ENCODE measurements at places on chromosomes 5 and 9.

- DNase-seq: no peak
Observed at GRCh38 chr5:52784737-52785136, 3.0 kb upstream of the ITGA1 start.

DNA sequence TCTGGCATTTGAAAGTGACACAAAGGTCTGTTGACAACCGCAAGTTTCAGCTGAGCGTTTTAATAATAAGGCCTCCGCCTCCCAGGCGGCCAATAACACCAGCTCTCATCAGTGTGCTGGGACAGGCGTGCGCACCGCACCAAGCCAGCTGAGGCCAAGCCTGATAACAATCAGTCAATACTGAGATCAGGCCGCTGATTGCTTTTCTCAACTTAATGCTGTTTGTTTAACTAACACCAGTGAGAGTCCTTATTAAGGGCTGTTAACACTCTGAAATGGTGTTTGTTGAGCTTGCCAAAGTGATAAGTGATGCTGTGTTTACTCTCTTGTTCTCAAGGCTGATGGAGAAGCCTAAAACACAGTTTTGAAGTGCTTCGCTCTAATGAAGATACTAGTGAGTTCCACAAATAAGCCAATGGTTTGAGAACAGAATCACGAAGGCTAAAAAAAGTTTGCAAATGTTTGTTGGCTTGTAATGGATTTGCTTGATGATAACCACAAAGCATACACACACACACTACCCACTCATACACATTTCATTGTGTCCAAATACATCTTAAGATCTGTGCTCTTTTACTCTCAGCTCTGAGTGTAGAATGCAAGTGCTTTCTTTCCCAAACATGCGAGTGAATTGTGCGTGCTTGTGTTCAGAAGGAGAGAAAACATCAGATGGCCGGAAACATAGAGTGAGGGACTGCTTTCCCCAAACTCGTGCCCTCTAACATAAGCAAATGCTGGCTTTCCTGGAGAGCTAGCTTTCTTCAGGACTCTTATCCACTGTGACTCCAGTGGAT lies 330.4 kb upstream of the KLF4 start:
- DNase-seq: no peak

DNA sequence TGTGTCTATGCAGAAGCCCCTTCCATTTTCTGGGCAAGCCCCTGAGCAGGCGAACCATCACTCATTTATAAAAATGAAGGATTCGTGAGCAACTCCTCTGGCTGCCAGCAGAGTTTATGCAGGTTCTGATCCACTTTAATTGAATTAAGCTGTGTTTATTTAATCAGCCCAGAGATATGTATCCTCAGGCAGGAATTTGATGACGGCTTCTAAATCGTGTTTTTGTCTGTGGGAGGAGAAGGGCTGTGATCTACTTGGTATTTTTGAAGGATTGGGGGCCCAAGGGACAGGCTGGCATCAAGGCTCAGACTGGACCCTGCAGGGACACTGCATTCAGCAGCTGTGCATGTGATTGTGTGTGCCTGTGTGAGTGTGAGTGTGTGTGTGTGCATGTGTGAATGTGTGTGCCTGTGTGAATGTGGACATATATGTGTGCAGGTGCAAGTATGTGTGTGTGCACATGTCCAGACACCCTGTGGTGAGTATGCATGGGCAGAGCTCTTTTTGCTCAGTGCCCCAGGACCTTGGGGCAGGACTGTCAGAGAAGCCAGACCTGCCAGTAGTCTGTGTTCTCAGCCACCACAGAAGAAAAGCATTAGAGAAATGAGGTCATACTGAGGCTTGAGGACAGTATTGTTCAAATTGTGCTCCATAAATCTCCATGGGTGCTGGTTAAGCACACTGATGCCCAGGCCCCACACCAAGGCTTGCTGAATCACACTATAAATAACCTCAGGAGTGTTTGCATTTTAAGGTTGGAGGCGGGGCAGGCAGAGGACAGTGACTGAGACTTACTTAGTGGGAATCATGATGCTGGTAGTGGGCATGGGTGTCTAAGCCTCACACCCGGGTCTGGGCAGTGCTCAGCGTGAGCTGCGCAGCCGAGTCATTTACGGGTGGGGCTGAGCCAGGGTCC lies 164.0 kb downstream of the CARTPT start:
- no peak for DNase-seq

GRCh38 chr5:119366540-119366881 lies 10.7 kb downstream of the TNFAIP8 start:
- no peak for DNase-seq

GRCh38 chr9:83940590-83941303 lies 19.5 kb upstream of the KIF27 start:
- no peak for DNase-seq

GRCh38 chr9:109640580-109641371 lies 139.2 kb upstream of the PALM2AKAP2 start:
- DNase-seq: no peak

- no peak for DNase-seq
Observed at GRCh38 chr5:92676215-92677165, 904.5 kb downstream of the NR2F1-AS1 start.

GRCh38 chr5:2184563-2185540 lies 302.1 kb upstream of the IRX4 start:
- no peak for DNase-seq

DNA sequence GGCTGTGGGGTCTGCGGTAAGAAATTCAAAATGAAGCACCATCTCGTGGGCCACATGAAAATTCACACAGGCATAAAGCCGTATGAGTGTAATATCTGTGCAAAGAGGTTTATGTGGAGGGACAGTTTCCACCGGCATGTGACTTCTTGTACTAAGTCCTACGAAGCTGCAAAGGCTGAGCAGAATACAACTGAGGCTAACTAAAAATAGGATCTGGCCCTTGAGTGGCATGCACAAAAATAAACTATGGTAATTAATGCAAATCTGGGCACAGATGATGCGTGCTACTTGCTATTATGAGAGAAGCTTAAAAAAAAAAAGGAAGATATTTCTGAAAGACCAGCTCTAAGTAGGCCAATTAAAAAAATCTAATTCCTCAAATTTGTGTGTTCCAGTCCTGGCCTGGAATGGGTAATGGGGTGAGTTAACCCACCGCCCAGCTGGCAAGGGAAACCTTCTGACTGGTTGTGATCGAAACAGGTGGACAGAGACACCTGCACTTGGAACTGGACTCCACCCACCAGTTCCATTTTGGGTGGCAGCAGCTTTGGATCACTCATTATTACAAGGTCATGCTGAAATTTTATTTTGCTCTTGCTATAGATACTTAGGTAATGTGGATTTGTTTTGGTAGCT lies 26.6 kb upstream of the ZBTB34 start:
- no peak for DNase-seq

GRCh38 chr9:76177931-76178330 lies 216.3 kb downstream of the RFK start:
- DNase-seq: no peak

DNA sequence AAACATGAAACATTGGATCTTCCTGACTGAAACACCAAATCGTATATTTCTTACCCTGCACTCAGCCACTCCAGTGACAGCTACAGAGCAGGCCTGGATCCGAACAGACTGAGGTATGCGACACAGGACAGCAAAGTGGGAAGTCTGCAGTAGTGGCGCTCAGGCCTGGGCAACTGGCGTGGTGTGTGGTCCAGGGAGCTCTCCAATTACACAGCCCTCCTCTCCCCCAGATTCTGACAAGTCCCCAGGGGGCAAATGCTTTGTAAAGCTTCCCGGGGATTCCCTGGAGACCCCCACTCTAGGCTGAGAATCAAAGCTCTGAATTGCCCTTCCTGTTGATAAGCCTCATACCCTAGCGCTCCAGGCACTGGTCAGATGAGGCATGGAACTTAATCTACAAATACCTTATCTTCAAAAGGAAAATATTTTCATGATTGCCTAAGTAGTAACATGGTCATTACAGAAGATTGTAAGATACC lies 104.8 kb upstream of the ERCC6L2 start:
- no peak for DNase-seq

DNA sequence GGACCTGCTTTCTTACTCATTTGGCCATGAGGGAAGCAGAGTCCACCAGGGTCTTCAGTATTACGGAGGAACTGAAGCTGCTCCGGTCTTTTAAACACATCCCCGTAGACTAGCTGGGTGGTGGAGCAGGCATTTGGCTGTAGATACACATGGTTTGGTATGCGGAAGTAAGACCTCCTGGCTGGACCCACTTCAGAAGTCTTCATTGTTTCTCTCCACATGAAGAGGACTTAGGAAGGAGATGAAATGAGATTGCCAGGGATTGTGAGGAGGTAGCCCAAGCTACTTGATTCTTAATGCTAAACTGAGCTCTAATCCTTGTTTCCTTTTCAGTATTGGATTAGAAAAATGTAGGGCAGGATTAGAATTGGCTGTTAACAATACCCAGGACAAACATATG lies 32.9 kb downstream of the STXBP1 start:
- DNase-seq: no peak

DNA sequence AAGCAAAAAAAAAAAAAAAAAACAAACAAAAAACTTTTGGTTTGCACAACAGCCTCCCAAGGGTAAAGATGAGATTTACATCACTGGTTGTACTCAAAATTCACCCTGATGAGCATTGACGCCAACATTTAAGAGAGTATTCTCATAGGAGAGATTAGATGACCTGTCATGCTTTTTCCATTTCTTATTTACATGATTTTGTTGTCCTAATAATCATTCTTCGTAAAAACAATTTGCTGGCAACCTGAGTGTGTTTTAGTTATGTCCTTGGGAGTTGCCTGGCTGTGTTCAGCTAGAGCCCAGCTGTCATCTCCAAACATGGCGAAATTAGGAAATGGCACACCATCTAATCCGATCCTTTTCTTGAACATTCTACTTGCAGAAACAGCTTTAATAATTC lies 186.4 kb upstream of the MRPS30 start:
- DNase-seq: no peak

DNA sequence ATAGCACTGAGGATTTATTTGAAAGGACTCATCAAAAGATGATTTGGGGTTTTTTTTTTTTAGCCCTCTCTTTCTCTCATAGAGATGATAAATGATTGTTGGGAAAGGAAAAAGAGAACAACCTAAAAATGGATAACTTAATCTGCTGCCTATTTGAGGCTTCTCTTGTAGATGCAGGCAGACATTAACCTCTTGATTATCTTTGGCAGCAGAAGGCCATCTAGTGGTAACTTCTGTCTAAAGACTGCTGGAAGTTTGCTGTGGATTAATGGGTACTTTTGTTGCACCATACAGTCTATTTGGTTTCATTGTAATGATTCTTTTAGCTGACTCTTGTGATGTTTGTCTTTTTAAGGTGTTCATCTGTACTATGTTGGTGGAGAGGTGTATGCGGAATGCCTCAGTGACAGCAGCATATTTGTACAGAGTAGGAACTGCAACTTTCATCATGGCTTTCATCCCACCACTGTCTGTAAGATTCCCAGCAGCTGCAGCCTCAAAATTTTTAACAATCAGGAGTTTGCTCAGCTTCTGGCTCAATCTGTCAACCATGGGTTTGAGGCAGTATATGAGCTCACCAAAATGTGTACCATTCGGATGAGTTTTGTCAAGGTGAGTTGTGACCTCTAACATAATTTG lies 18.8 kb downstream of the SMIM32 start:
- DNase-seq: peak; percentile 28

- no peak for DNase-seq
Observed at GRCh38 chr5:57717555-57717954, 234.9 kb upstream of the ACTBL2 start.

DNA sequence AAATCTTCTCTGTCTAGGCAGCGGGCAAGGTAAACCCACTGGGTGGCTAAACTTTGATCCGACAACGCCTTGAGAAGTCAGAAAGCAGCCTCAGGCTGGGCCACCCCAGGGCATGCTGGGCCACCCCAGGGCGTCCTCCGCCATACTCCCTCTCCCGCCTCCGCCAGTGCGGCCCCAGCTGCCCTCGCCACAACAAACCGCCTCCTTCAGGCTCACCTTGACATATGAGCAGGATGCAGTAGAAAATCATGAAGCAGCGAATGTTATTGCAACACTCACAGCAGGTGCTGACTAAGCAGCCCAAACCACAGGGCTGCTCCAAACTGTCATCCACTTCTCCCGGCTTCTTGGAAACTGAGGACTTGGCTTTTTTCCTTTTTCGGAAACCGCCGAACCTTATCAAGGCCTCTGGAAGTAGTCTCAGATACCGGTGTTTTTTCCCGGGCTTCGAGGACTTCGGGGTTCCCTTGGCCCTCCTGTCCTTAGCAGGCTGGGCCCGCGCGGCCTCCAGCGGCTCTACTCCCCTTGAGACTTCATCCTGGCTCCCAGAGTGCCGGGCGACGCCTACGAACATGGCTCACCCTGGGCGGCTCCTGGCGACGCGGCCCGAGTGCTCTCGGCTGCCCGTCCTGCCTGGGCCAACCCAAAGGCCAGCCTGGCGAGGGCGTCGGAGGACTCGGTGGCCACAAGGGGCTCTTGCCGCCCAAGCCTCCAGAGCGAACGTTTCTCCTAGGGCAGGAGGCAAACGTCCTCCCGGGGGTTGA lies at the start of gene SLCO6A1:
TSS of gene SLCO6A1 (minus strand) at position 731 of the 764 bp plus-strand sequence. CDS start at position 574, 157 bp downstream.
- DNase-seq: no peak

- DNase-seq: no peak
Observed at GRCh38 chr9:35500130-35500748, 10.3 kb downstream of the RUSC2 start.
